ENCODE measurements at places on chromosomes 6 and 20.
A peak's percentile ranks its signal among the peaks of the same experiment; 100 is the strongest.

DNA sequence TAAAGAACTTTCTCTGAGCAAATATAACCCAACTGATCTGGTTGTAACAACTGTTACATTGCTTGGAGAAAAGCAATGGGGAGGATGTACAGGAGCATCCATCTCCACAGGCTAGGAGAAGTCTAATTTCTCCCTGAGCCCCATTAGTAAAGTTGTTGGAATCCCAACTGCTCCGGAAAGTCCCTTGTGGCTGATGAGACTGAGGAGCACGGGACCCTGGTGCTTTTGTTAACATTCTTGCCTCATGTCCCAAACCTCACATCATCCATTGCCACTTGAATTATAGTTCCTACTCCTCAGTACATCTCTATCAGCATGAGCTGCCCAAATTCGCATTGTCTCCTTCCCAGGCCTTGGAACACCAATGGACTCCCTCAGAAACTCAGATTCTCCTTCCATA lies 260.6 kb upstream of the BMP2 start:
- H3K27me3 ChIP-seq, result no peaks in the 10 kb centered on the region
- DNase-seq, result no peak
- no peak overlapping the region for H3K27ac ChIP-seq

- H3K36me3 ChIP-seq, result peaks cover 18% of the 10 kb centered on the region
- H3K4me3 ChIP-seq, result no peak overlapping the region
- DNase-seq, result peak; percentile 90
- no peaks in the 10 kb centered on the region for H3K27me3 ChIP-seq
These were observed 52.2 kb downstream of the GOPC start for GRCh38 chr6:117550078-117550600.

- no peaks in the 10 kb centered on the region for H3K4me1 ChIP-seq
- H3K27ac ChIP-seq, result no peak overlapping the region
- H3K4me3 ChIP-seq, result no peak overlapping the region
- no peaks in the 10 kb centered on the region for H3K27me3 ChIP-seq
- peaks cover 2% of the 10 kb centered on the region for H3K36me3 ChIP-seq
These were observed 48.3 kb downstream of the FAM217A start for GRCh38 chr6:4030669-4031068.

- no peaks in the 10 kb centered on the region for H3K27me3 ChIP-seq
- H3K27ac ChIP-seq, result no peak overlapping the region
- H3K4me1 ChIP-seq, result peaks cover 41% of the 10 kb centered on the region
These were observed 59.4 kb downstream of the GFOD1 start for GRCh38 chr6:13427801-13428582.

GRCh38 chr6:75347898-75348610 lies 63.5 kb upstream of the TMEM30A start:
- H3K27ac ChIP-seq, result no peak overlapping the region
- no peaks in the 10 kb centered on the region for H3K36me3 ChIP-seq
- no peak for DNase-seq
- peaks cover 4% of the 10 kb centered on the region for H3K4me1 ChIP-seq
- no peak overlapping the region for H3K4me3 ChIP-seq

DNA sequence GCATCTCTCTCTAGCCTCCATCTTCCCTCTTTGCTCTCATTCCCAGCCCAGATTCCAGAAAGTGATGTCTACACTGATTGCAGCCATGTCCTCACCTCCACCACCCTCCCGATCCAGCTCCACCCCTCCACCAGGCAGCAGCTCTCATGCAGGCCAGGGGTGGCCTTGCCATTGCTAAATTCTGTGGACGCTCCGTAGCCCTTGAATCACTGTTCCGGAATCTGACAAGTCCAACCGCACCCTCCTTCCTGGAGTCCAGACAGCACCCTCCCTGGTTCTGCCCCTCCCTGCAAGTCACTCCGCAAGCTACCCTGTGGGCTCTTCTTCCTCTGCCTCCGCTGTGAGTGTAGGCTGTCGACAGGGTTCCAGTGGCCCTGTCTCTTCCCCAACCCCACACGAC lies 26.2 kb downstream of the TNXB start:
- H3K4me3 ChIP-seq, result no peak overlapping the region
- H3K27me3 ChIP-seq, result no peaks in the 10 kb centered on the region
- H3K4me1 ChIP-seq, result peaks cover 5% of the 10 kb centered on the region

DNA sequence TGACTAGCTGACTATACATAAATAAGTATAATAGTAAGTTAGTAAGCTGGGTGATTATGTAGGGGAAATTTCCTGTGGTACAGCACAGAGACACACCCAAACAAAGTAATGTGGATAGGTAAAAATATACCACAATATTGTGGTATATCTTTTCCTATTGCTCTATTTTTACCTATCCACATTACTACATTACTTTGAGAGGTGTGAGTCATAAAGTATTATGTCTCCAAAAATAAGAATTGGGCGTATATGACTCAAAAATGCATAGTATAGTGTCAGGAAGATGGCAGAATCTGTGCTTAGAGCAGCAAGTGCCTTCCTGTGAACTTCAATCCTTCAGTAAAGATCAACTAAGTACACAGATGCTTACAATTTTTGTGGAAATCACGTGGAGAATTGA lies 2.7 kb upstream of the SIRPG start:
- no peaks in the 10 kb centered on the region for H3K4me1 ChIP-seq
- no peak overlapping the region for H3K4me3 ChIP-seq
- H3K27me3 ChIP-seq, result no peaks in the 10 kb centered on the region
- no peak for DNase-seq
- no peak overlapping the region for H3K27ac ChIP-seq

GRCh38 chr6:145809211-145809610 lies 5.4 kb downstream of the FBXO30 start:
- DNase-seq, result no peak
- no peak overlapping the region for H3K4me3 ChIP-seq
- no peak overlapping the region for H3K27ac ChIP-seq
- H3K4me1 ChIP-seq, result no peaks in the 10 kb centered on the region

DNA sequence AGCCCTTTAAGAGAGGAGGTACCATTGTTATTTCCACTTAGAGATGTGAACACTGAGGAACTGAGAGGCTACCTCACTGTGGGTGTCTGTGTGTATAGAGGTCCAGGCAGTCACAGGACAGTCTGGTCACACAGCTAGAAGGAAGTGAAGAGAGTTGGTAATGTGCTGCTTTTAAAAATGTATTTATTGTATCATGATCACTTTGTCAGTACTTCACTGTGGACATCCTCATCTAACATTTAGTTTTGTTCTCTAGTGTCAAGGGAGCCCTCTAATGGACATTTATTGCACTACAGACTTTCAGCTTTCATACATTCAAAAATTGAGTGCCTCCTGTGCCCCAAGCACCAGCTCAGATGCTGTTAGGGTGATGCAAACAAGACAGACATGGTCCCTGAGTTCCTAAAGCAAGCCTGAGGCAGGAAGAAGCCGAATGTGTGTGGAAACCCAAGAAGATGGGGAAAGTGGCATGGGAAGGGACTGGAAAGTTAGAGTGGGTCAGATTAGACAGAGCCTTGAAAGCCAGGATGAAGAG lies 123.0 kb downstream of the SLC16A10 start:
- peak; percentile 84 for DNase-seq
- H3K27ac ChIP-seq, result no peak overlapping the region
- no peaks in the 10 kb centered on the region for H3K36me3 ChIP-seq
- H3K4me3 ChIP-seq, result no peak overlapping the region
- no peaks in the 10 kb centered on the region for H3K4me1 ChIP-seq
- H3K27me3 ChIP-seq, result no peaks in the 10 kb centered on the region

DNA sequence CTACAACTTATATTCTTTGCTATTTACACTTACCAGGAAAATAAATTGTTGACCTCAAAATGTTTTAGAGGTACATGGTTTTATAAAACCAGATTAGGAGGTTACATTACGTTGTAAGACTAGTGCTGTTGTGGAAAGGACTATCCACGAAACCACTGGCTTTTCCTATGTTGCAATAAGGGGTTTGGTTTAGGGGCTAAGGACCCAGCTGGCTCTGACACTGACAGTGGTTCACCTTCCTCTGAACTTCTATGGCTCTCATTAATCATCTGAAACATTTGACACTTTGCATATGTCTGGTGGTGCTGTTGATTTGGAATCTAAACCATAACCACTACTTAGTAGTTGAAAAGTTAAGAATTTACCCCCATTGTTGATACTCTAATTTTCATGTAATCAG lies 186.7 kb downstream of the NKAIN2 start:
- H3K4me1 ChIP-seq, result no peaks in the 10 kb centered on the region
- no peak for DNase-seq
- H3K36me3 ChIP-seq, result no peaks in the 10 kb centered on the region
- no peak overlapping the region for H3K27ac ChIP-seq
- no peak overlapping the region for H3K4me3 ChIP-seq

GRCh38 chr6:84033523-84034451 lies at the start of gene MRAP2:
MRAP2 (plus strand) TSS chr6:84033772; CDS start chr6:84055319, 21,547 bp downstream.
- H3K4me1 ChIP-seq, result no peaks in the 10 kb centered on the region
- peak; percentile 51 for DNase-seq
- no peak within 1 kb of the TSS for H3K27ac ChIP-seq
- H3K4me3 ChIP-seq, result peak within 1 kb of the TSS; percentile 63
- peaks cover 15% of the 10 kb centered on the region for H3K27me3 ChIP-seq
- no peaks in the 10 kb centered on the region for H3K36me3 ChIP-seq

GRCh38 chr6:1618311-1619097 lies 8.8 kb downstream of the FOXC1 start:
- H3K27me3 ChIP-seq, result peaks cover 92% of the 10 kb centered on the region
- no peaks in the 10 kb centered on the region for H3K36me3 ChIP-seq
- H3K4me1 ChIP-seq, result peaks cover 27% of the 10 kb centered on the region
- no peak overlapping the region for H3K27ac ChIP-seq

- H3K27ac ChIP-seq, result no peak overlapping the region
- no peak for DNase-seq
- H3K4me3 ChIP-seq, result no peak overlapping the region
These were observed 292.0 kb upstream of the RUNX2 start for GRCh38 chr6:45036103-45036502.

GRCh38 chr6:42049948-42050296 lies 402 bp upstream of the TAF8 start:
- H3K36me3 ChIP-seq, result peaks cover 8% of the 10 kb centered on the region
- peaks cover 13% of the 10 kb centered on the region for H3K4me1 ChIP-seq
- no peak for DNase-seq

DNA sequence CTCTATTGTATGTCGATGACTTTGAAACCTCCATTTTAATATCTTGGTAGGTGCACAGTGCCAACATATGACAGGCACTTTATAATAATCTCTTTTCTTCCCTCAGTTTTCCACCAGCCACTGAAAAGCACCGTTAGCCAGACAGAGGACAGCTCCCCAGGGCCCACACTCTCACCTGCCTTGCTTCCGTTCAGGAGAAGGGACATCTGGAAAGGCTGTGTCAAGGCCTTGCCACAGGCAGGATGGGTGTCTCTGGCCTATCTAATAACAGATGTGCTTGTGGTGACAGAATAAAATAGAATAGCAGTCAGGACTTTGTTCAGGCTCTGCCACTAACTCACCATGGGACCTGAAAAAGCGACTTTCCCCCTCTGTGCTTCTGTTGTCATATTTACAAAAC lies 75.5 kb upstream of the CCDC167 start:
- DNase-seq, result no peak
- no peak overlapping the region for H3K4me3 ChIP-seq
- peaks cover 3% of the 10 kb centered on the region for H3K4me1 ChIP-seq
- no peaks in the 10 kb centered on the region for H3K36me3 ChIP-seq
- H3K27ac ChIP-seq, result no peak overlapping the region

GRCh38 chr6:152135755-152136448 lies 328.4 kb downstream of the ESR1 start:
- H3K4me1 ChIP-seq, result no peaks in the 10 kb centered on the region
- no peak overlapping the region for H3K4me3 ChIP-seq
- H3K27me3 ChIP-seq, result no peaks in the 10 kb centered on the region
- no peak overlapping the region for H3K27ac ChIP-seq
- DNase-seq, result no peak

GRCh38 chr6:13531956-13532355 lies 42.4 kb upstream of the SIRT5 start:
- no peaks in the 10 kb centered on the region for H3K36me3 ChIP-seq
- no peaks in the 10 kb centered on the region for H3K4me1 ChIP-seq
- peak; percentile 90 for DNase-seq
- no peak overlapping the region for H3K4me3 ChIP-seq
- H3K27ac ChIP-seq, result no peak overlapping the region
- H3K27me3 ChIP-seq, result no peaks in the 10 kb centered on the region

DNA sequence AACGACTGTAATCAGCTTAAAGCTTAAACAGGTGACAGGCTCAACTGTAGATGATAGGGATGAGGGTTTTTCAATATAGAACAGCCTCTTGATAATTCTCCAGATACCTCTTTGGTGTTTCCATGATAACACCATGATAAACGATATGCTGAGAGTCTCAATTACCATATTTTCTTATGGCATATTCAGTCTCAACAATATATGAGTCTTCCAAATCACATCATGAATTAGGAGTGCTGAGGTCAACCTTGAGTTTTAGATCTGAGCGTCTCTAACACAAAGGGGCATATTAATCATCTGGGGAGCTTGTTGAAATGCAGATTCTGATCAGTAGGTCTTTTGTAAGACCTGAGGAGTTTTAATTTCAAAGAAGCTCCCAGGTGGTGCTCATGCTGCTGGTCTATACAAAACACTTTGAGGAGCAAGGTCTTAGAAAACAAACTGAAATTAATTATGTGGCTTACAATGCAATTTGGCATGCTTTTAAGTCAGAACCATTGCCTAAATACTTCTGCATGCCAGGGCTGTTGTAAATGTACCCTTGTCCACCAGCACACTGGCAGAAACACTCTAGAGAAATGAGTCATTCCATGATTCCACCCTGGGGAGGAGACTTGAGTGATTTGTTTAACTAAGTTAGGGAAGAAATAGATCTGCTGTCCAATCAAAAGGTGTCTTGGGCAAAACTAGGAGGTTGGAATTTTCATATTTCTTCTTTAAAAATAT lies 49.6 kb downstream of the PTCHD4 start:
- H3K27ac ChIP-seq, result no peak overlapping the region
- DNase-seq, result peak; percentile 21
- no peaks in the 10 kb centered on the region for H3K27me3 ChIP-seq

DNA sequence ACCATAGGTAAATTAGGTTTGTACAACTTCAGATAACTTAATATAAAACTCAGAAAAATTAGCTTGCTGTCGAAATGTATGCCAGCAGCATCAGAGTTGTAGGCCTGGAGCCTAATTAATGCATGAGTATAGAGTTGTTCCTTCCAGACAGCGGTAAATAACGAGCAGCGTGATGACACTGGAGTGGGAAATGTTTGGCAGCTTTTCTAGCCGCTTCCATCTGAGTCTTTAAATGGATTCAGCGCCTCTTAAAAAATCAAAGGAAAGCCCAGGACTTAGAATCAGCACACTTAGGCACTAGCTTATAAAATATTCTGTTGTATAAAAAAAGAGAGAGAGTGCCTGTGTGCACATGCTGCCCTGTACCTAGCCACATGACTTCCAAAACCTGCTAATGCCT lies 43.7 kb upstream of the SYNJ2 start:
- H3K27ac ChIP-seq, result no peak overlapping the region
- no peaks in the 10 kb centered on the region for H3K27me3 ChIP-seq
- H3K4me1 ChIP-seq, result no peaks in the 10 kb centered on the region
- DNase-seq, result no peak
- peaks cover 59% of the 10 kb centered on the region for H3K36me3 ChIP-seq

DNA sequence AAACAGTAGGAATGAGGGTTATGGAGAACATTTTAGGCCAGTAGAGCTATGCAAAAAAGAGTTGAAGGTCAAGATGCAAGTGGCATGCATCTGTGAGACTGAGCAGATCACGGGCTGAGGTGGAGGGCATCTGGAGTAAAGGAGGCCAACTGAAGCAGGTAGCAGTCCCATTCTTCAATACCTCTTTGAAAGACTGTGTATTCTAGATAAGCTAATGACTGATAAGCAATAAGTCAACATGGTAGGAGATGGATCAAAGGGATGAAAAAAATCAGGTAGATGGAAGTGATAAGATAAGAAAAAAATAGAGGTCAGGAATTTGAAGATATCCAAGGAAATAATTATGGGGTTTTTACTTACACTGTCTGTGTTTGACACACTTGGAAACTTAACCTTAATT lies 55.6 kb downstream of the ARMC2 start:
- H3K27ac ChIP-seq, result no peak overlapping the region
- no peak for DNase-seq
- H3K36me3 ChIP-seq, result no peaks in the 10 kb centered on the region
- H3K4me1 ChIP-seq, result no peaks in the 10 kb centered on the region

All from trophoblast cell (in vitro differentiated cells and primary cell).